ENCODE measurements at places on chromosomes 13 and 19.
A peak's percentile ranks its signal among the peaks of the same experiment; 100 is the strongest.

DNA sequence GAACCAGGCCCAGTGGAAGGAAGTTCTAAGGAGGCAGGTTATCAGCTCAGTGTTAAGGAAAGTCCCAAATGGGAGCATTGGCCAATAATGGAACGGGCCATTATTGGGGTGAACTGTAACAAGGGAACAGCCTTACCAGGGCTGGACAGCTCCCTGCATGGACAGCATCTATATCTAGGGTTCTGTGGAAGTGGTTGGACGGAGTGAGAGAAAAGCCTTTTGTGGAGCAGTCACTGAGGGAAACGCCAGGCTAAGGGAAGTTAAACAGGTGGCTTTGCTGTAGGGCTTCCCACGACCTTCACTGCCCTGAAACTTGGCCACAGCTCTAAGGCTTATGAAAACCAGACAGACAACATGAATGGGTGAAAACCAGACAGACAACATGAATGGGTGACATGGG, 17.0 kb downstream of the POU2F2 start:
- H3K36me3 ChIP-seq, result peaks cover 11% of the 10 kb centered on the region
- peaks cover 15% of the 10 kb centered on the region for H3K4me1 ChIP-seq
- no peak overlapping the region for H3K4me3 ChIP-seq
- DNase-seq, result no peak
- peak overlapping the region; percentile 81 for H3K27ac ChIP-seq
- H3K27me3 ChIP-seq, result no peaks in the 10 kb centered on the region

GRCh38 chr19:18539372-18539771, 4.0 kb downstream of the FKBP8 start:
- no peaks in the 10 kb centered on the region for H3K27me3 ChIP-seq
- no peak overlapping the region for H3K4me3 ChIP-seq

GRCh38 chr13:88908961-88909441, 1237.8 kb downstream of the SLITRK5 start:
- no peak overlapping the region for H3K4me3 ChIP-seq
- DNase-seq, result no peak
- no peak overlapping the region for H3K27ac ChIP-seq
- no peaks in the 10 kb centered on the region for H3K27me3 ChIP-seq
- no peaks in the 10 kb centered on the region for H3K36me3 ChIP-seq

GRCh38 chr13:95485045-95485517, 67.4 kb upstream of the CLDN10 start:
- no peak overlapping the region for H3K4me3 ChIP-seq
- DNase-seq, result no peak
- H3K27ac ChIP-seq, result no peak overlapping the region

DNA sequence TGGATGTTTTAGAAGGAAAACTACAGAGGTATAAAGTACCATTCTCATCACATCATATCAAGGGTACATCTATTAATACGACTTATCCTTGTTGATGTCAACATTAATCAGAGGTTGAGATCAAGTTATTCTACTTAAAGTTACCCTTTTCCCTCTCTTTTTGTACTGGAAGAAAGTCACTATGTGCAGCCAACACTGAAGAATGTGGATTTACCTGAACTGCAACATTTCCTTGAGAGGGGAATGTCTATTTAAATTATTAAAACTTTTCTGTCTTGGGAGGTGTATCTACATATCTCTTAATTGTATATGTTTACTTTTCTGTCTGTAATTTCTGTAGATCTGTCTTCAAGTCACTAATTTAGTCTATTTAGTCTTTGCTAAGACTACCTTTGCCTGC, 2.5 kb upstream of the FBXL3 start:
- no peaks in the 10 kb centered on the region for H3K27me3 ChIP-seq
- no peak overlapping the region for H3K4me3 ChIP-seq
- peaks cover 17% of the 10 kb centered on the region for H3K4me1 ChIP-seq
- no peak overlapping the region for H3K27ac ChIP-seq
- DNase-seq, result no peak
- peaks cover 4% of the 10 kb centered on the region for H3K36me3 ChIP-seq

DNA sequence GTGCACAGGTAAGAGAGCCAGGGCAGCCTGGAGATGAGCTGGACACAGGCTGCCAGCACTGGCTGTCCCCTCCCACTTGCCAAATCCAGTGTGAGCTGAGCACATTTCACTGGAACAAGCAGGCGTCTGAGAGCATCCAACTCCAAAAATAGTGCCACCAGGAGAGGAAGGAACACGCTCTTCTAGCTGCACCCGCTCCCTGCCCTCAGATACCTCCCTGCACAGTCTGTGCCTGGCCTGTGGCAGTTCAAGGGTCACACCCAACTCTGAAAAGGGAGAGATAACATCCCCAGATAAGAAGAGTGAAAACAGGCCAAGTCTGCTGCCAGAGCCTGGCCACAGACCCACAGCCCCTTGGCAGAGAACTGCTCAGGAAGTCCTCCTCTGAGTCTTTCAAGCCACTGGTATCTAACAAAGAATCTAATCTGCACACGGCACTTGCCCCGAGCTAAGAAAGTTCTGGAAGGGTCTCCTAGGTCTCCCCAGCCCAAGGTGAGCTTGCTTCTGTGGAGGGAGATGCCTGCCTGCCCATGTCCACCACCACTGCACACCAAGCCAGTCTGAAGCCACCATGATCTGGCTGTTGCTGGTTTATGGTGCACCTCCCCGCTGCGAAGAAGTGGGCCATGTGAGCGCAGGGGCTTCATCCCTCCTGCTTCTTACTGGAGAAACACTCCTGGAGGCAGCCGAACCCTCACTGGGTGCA, 14.7 kb downstream of the ELL start:
- H3K27ac ChIP-seq, result peak overlapping the region; percentile 97
- peak overlapping the region; percentile 82 for H3K4me3 ChIP-seq
- peaks cover 58% of the 10 kb centered on the region for H3K4me1 ChIP-seq
- H3K27me3 ChIP-seq, result no peaks in the 10 kb centered on the region
- H3K36me3 ChIP-seq, result no peaks in the 10 kb centered on the region

- no peaks in the 10 kb centered on the region for H3K4me1 ChIP-seq
- peaks cover 4% of the 10 kb centered on the region for H3K27me3 ChIP-seq
- H3K27ac ChIP-seq, result no peak overlapping the region
These were observed 265.0 kb downstream of the FGF14 start for GRCh38 chr13:102136735-102137296.
